ENCODE measurements at places on chromosomes 6 and 20.

DNA sequence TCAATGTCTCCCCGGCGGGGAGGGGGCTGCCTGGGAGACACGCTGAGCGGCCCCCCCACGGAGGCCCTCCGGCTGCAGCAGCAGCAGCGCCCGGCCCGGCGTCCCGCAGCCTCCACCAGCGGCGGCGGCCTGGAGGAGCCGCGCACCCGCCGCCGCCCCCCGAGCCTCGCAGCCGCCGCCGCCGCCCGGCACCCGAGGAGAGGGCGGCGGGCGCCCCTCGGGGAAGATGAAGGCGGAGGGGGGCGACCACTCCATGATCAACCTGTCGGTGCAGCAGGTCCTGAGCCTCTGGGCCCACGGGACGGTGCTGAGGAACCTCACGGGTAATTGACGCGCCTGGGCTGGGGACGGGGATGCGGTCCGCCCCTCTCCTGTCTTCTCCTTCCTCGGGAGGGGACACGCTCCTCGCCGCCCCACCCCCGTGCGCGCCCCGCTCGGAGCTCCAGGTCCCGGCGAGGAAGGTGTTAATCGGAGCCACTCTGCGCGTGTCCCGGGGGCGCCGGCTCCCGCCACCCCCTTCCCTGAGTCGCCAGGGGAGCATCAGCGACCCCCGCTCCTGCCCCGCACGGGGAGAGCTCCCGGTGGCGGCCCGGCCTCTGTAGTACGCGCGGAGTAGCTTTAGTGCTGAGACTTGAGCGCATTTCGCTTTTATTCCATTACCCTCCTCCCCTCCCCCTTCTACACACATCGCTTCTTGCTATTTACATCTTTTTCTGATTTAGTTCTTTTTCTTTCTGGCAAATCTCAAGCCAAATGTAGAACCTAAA, 686 bp downstream of the TMEM170B start:
- peak; percentile 55 for DNase-seq

DNA sequence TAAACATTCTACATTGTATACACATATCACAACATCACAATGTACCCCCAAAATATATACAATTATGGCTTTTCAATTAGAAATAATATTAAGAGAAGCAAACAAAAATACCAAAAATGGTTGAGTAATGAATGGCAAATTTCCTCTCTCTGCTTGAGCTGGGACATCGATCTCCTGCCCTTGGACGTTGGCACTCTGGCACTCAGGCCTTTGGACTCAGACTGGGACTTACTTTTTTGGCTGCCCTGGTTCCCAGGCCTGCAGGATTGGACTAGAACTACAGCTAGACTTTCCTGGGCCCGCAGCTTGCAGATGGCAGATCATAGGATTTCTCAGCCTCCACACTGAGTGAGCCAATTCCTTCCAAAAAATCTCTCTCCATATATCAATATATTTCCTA, 52.9 kb upstream of the KCNK16 start:
- no peak for DNase-seq

DNA sequence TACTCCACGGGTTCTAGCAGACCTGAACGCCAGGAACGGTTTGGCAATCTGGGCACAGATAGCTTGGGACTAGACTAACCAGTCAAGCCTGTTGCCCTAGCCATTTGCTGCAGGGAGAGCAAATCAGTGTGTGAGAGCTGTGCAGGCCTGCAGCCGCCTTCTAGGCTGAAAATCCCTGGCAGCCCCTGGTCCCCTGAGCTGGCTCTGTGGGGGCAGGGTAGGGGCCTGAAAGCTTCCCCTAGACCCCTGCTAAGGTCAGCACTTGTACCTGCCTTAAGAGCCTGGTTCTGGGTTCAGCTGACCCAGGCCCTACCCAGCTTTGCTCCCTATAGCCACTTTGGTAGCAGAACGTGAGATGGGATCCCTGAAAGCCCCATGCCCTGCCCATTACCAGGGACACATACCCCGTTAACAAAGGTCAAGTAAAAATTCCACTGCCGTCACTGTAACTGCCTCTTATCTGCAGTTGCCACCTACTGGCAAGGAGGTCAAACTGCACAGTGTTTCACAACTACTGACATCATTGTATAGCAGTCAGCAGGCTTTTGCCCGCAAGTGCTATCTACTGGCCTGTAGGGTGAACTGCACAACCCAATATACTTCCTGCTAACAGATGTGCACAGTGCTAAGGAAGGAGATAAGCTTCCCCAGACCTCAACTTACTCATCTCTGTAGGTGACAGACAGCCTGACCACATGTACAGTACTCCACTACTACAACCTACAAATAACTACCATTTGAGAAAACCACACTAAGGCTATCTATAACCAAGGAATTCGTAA, 95.1 kb upstream of the OLIG3 start:
- DNase-seq: no peak

- DNase-seq: no peak
These were observed 920.9 kb upstream of the GJE1 start for GRCh38 chr6:141211845-141212244.

GRCh38 chr6:79993911-79994309, 10.5 kb upstream of the TTK start:
- no peak for DNase-seq

- no peak for DNase-seq
These were observed 125.0 kb upstream of the TSHZ2 start for GRCh38 chr20:52847029-52847660.

DNA sequence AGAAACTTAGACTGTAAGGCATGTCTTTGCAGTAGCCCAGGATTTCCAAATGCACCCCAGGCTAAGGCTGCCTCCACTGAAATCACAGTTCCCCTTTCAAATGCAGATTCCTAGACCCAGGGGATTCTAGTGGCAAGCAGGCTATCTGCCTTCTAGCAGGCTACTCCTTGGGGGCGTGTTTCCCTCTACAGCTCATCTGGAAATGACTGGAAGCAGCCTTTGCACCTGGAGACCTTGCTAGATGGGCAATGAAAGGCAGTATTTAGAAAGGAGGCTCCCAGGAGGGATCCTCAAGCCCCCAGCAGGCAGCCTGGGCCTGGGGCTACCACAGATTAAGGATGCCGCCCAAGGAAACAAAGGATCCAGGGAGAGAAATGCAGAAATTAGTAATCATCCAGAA, 26.0 kb upstream of the SYNDIG1 start:
- no peak for DNase-seq

DNA sequence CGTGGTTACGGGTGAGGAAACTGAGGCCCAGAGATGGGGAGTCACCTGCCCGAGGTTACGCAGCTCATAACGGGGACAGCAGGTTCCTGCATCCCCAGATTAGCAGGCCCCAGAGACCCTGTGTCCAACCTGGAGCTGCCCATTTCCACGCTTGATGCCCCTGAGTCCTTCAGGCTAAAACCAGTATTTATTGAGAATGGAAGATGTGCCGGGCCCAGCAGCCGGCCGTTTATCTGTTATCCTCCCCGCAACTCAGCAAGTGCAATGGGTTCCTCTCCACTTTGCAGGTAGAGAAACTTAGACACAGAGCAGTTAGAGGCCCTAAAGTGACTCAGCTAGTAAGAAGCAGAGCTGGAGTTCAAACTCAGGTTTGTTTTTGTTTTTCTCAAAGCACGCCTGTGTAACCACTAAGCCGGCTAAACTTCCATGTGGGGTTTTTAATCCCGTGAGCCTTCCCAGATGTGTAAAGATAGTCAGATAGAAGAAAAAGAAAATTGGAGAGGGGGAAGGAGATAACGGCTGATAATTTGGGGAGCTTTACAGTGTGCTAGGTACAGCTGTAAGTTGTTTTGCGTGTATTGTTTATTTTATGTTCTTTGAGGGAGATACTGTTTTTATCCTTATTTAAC, 775 bp downstream of the PFDN4 start:
- DNase-seq: peak; percentile 49

GRCh38 chr6:11613858-11614257, 76.3 kb downstream of the TMEM170B start:
- DNase-seq: no peak

- peak; percentile 29 for DNase-seq
These were observed 40.3 kb upstream of the PRND start for GRCh38 chr20:4681401-4681800.

DNA sequence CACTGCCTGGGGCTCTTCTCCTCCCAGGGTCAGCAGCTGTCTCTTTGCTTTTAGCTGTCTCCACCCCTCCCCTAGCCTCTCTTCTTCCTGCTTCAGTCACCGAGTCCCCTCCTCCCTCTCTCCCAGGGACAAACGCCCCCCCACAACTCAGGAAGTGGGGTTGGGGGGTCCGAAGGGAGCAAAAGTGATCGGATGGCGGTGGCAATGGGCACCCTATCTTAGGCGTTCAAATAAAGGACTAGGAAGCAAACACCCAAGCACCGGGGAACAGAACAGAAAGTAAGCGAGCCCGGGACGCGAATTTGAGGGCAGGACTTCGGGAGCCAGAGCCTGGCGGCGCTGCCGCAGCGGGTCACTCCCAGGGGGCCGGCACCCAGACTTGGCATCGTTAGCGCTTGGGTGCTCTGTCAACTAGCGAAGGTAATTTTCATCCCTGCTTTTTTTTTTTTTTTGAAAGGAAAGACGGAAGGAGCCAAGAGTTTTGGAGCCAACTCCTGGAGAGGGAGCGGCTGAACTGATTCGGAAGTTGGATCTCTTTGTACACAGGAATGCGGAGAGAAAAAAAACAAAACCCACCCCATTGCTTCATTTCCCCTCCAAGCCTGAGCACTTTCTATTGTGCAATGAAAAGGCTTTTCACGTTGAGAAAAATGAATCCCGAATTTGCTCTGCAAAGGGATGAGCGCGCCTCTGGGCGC, 815 bp upstream of the ITPR3 start:
- no peak for DNase-seq

DNA sequence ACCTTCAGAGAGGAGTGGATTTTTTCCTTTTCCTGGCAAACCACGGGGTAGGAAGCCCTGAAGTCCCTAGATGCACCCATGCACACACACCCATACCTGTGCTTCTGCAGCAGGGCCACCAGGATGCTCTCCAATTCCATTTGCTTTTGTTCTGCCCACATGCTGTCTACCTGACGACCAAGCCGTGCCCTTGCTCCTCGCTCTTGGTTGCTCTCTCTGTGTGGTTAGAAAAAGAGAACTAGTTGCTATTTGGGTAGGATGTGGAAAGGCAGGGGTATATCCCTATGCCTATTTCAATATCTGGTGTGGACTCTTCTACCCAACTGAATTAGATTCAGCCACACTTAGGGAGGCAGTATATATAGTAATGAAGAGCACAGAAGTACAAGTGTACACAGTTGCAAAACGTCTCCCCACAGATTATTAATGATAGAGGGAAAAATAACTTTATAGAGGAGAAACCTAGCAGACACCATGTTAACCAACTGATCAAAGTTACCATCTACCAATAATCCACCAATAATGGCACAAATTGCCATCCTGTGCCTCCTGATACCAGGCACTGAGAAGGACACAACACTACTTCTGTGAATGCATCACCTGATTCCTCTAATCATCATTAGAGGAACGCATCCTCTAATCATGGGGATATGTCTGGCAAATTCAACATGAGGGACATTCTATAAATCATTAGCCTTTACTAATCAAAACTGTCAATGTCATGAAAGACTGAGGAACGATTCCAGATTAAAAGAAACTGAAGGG, 7.3 kb downstream of the GHRH start:
- DNase-seq: no peak

DNA sequence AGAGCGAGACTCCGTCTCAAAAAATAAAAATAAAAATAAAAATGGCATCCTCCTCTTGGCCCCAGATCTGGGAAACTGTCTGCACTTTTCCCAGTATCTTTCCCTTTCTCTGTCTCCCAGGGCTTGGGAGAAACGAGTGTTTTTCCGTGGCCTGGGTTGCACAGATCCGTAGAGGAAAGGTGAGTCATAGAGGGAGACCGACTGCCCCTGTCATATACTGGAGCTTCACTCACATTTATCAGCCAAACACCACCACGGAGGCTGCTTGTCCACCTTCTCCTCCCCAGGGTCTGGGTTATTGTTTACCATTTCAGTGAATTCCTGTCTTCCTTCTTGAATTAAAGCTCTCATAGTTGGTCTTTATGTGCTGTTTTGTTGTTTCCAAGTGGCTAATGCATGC, 31.9 kb upstream of the EIF2S2 start:
- DNase-seq: no peak

GRCh38 chr6:3862038-3862437, 12.9 kb downstream of the FAM50B start:
- DNase-seq: no peak

DNA sequence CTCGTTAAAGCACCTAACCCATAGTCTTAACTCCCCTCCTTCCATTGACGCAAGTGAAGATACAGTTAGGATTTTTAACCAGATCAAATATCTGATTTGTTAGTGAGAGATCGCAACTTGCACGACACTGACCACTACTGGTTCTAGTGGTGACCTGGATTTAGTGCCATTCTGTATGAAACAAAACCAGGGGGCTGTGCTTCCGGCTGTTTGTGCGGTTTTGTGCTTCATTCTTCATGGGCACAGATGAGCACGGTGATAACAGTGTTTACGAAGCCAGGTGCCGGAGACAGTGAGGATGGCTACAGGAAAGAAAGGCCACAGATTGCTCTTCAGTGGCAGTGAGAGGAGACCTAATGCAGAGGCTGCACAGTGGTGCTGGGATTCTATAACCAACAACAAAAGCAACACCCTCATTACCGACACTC, 75.5 kb downstream of the NOL4L start:
- DNase-seq: no peak

GRCh38 chr20:37711994-37712964, 18.4 kb downstream of the CTNNBL1 start:
- peak; percentile 55 for DNase-seq

GRCh38 chr20:13131688-13132087, 89.4 kb upstream of the ISM1 start:
- peak; percentile 62 for DNase-seq

DNA sequence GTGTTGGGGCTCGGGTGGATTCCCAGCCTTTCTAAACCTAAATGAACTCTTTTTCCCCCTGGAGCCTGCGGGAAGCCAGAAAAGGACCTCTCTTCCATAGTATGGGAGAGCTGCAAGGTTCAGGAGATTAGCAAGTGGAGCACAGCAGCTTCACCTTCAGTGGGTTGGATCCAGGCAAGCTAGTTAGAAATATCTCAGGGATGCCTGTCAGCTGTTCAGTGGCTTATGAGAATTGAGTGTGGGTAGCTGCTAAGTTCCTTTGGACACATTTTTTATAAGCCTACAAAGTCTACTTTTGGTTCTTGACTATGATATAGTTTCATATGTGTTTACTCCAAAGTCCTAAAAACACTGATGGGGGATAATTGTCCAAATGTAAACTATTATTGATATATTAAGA, 642.1 kb downstream of the EPM2A start:
- no peak for DNase-seq

GRCh38 chr20:1465470-1466210, 1.0 kb downstream of the NSFL1C start:
- DNase-seq: no peak

GRCh38 chr20:17795501-17796071, 95.8 kb downstream of the BANF2 start:
- no peak for DNase-seq
